ENCODE measurements at places on chromosomes 1 and 21. TPM values are rescaled to one million over a fixed set of nuclear protein-coding genes. Genes with fewer than 3 reads are reported as not detected.

USP16 gene
- 61.0 TPM for total RNA-seq

CTH gene
- total RNA-seq, result 6.9 TPM

CXADR gene
- total RNA-seq, result 16.4 TPM

DOP1B gene
- 7.6 TPM for total RNA-seq

CD5L gene
- total RNA-seq, result 0.12 TPM

GPR157 gene
- 4.7 TPM for total RNA-seq

SLC9C2 gene
- total RNA-seq, result not detected

TCHH gene
- under 0.01 TPM for total RNA-seq

PLCH2 gene
- 0.12 TPM for total RNA-seq

ZFP69B gene
- total RNA-seq, result 3.1 TPM

GRCh38 chr1:99725996-99726395 lies 40.4 kb downstream of the FRRS1 start:
- DNase-seq, result no peak

DNA sequence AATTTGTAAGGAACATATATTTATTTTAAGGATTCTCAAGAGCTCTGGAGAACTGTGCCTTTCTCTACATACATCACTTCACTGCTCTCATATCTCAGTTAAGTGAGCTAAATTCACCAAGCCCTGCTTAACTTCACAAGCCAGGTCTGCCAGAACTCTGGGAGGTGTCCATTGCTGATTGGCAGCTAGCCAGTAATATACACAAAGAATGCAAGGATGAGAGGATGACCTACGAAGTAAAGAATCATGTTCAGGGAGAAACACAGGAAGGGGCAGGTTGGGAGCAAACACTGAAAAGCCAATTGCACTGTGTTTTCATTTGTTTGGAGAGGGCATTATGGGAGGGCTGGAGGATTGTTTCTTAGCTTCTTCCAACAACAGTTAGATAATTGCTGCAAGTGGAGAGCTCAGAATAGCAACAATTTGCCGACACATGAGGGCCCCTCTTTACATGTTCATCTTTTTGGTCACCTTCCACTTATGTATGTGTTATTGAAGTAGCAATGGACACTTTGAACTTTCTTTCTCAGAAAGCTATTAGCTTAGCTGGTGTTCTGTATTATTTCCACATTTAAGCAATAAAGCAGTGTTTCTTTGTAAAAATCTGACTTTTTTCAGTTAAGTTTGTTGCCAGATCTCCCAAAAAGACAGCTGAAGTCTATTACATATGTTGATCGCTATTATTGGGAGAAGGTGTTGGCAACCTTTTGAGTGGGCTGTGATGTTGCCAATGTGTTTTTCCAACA lies 254.8 kb downstream of the LTN1 start:
- DNase-seq, result no peak

DNA sequence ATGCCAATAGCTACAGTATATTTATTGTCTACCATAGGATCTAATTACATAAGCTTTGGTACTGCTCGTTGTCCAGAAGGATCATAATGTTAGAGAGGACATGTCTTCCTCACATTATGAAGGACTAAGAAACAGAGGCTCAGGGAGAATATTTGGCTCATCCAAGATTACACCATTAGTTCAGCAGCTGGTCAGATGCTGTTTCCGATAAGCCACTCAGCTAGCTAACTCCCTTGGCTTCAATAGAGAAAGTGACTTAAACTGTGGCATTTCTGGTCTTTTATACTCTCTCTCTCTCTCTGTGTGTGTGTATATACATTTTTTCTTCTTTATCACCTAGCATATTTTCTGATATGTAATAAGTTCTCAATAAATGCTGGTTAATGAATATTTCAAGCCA lies 70.4 kb downstream of the DDR2 start:
- DNase-seq, result no peak

GRCh38 chr1:48677306-48678287 lies 99.1 kb downstream of the BEND5 start:
- DNase-seq, result peak; percentile 72

GRCh38 chr1:8911416-8912309 lies 33.2 kb upstream of the ENO1 start:
- DNase-seq, result peak; percentile 70

- no peak for DNase-seq
Observed at GRCh38 chr1:203300441-203301330, 4.6 kb upstream of the BTG2 start.

GRCh38 chr1:208077232-208078075 lies 166.5 kb upstream of the CD34 start:
- DNase-seq, result no peak

- DNase-seq, result no peak
Observed at GRCh38 chr1:184225283-184226099, 161.3 kb upstream of the C1orf21 start.

- DNase-seq, result no peak
Observed at GRCh38 chr21:20259031-20259867, 739.0 kb upstream of the NCAM2 start.

GRCh38 chr1:59062743-59063142 lies 234.2 kb upstream of the FGGY start:
- peak; percentile 83 for DNase-seq

GRCh38 chr1:32725615-32725982 lies 23.0 kb upstream of the SYNC start:
- DNase-seq, result no peak

GRCh38 chr1:2312160-2312514 lies 79.2 kb downstream of the MORN1 start:
- DNase-seq, result no peak

DNA sequence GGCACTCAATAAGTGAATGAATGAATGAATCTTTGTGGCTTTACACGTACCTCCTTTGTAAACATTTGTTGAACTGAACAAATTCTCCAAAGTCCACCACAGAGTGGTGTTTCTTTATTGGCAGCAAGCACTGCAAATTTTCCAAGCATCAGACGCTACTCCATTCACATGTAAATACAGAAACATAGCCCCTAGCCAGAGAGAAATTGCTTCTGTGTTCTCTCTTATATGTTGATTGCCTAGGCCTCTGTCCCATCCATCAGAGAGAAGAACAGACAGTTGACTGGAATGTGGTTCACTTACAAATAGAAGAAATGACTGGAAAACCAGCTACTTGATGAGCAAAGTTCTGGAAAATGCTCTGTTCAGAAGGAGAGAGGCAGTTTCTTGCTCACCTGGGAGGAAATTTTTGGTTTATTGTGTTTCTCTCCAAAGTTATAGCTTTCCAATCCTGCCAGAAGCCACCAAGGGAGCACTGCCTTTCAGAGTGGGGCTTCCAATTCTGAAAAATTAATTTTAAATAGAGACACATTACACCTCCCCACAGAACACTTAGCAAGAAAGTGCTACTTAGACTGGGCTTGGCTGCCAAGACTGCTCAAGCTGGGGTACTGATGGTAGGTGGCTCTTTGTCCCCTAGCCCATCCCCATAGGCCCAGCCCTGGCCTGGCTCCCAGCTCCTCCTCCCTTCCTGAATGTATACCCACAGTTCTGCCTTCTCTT lies 18.1 kb upstream of the KIRREL1 start:
- DNase-seq, result no peak

DNA sequence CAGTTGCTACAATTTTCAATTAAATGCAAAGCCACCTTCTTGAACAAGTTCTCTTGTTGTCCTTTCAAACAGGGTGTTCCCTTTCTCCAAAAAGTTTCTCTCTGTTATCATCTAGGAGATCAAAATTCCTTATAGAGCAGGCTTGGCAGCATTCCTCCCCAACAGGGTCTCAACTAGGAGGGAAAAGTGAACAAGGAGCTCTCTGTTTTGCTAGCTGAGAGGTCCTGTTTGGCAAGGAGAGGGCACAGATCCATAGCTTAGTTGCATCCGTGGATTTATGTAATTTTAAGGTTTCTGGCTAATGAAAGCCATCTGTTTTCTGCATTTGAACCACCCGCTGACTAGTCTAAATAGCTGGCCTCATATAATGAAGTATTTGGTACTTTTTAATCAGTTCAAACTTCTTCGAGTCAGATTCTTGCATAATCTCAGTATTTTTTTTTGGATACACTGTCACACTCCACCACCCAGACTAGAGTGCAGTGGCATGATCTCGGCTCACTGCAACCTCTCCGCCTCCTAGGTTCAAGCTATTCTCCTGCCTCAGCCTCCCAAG lies 54.0 kb downstream of the APP start:
- peak; percentile 71 for DNase-seq

DNA sequence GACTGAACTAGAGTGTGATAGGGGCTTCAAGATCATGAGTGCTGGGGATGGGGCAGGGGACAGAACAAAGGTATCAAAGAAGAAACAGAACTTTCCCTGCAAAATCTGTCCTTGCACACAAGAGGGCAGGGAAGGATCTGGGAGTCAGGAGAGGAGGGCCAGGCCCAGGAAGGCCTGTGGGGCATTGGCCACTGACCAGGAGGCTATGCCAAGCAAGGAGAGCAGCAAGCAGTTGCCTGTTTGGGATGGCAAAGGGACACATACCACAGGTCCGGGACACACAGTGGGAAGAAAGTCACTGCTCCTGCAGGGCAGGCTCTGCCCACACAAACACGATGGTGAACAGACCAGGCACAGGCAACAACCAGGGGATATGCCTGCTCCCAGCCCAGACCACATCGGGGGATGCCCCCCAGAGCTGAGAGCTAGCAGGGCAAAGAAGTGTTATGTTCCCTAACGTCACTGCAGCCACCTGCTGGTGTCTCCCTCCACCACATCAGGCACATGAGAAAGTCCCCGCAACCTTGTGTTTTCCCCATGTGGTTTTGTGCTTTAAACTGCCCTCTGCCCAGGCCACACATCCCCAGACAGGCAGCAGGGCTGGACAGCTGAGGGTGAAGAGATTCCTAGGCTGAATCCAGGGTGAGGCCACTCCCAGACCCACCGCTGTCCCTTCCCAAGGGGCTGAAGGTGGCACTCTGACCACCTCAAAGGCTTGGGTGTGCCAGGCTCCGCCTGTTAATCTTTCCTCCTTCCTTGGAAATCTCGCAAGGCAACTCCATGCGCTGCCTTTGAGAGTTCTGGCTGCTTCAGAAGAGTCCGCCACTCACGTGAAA lies 53.6 kb downstream of the KIF21B start:
- peak; percentile 20 for DNase-seq

DNA sequence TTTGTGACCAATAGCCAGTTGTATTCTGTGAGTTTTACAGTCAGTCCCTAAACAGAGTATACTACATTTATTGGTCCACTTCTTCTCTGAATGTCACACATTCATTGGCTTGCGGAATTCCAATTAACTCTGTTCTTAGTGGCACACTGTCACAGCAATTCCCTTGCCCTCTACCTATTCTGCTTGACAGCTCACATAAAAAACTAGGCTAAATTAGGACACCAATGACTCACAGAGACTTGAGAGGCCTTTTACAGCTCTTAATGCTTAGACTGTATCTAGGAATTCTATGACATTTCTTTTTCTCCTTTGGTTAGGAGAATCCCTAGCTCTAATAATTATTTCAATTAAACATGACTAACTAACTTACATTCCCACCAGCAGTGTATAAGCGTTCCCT lies 104.1 kb downstream of the NEGR1 start:
- DNase-seq, result no peak

GRCh38 chr1:238465449-238465848 lies 574.7 kb upstream of the ZP4 start:
- DNase-seq, result peak; percentile 81
